MV-4-11 (cell line): ENCODE measurements at places on chromosomes 5 and 9.

- DNase-seq = no peak
These were observed 735.2 kb downstream of the TLR4 start for GRCh38 chr9:118439441-118439840.

GRCh38 chr9:96052686-96053085 is 177.2 kb downstream of the ERCC6L2 start:
- DNase-seq = no peak

DNA sequence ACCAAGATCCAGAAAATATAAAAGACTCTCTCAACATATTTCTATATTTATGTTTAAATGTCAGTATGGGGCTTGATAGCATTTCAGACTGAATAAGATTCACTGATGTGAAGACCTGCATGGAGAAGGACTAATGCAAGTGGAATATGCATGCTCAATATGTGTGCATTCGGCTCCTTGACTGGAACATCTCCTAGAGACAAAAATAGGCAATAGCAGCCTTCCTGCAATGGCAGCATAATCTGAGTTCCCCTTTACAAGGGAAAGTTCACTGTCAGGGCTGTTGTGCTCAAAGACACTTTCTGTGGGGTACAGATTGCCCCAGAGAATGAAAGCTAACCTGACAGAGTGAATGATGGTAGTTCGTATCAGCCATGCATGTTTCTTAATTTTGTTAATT is 42.4 kb downstream of the STARD4 start:
- peak; percentile 26 for DNase-seq

DNA sequence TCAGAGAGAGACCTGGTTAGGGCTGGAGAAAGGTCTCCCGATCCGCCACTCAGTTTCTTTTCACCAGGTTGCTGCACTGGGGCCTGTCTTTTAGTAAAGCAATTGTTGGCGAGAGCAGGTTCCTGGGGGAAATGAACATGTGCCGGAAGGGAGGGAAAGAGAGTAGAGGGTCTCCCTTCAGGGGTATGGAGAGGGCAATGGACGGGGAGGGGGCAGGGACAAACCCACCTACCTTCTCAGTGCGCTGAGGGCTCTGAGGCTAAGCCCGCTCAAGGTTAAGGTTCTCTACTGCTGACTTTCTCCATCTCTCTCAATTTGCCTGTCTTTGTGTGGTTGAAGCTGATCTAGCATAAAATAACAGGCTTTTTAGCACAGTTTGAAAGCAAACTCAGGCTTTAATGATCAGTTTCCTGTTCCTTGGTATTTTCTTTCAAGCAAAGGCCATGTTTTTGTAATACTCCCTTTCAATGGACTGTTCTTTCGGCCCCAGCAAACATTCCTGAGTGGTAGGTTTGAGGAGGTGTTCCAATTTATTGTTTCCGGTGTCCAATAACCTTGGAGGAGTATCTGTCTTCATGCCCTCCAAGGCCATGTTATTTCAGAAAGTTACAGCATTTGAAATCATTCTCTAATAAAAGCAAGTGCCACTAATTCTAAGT is 25.5 kb upstream of the TRAF1 start:
- DNase-seq = no peak

DNA sequence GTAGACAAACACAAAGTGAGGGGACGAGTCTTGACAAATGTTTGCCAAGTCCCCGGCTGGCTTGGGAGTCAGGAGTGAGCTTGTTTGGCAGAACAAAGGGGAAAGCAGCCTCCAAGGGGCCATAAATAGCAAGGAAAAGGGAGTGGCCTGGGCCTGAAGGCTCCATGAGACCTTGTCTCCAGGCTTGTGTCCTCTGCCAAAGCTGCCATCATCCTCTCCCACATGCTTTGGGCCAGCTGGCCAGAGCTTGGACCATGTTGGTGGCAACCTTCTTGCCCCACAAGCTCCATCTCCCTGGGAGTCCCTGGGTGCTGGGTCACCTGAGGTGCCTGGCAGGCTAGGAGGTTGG is 13.3 kb upstream of the PITX1 start:
- DNase-seq = no peak

DNA sequence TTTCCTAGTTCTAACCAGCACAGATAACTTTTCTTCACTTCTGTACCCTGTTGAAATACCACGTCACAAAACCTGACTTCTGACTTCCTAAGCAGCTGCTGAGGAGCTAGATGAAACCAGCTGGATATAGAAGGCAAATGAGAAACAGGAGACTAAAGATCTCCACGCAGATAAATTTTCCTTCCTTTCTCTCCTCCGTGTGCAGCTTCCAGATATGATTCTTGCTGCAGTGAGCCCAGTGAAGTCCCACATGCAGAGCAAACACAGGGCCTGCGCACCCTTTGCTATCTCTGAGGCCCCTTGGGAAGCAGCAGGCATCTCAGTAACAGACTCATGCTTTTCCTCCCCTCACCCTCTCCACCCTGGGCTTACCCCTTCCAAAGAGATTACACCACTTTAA is 1638.3 kb downstream of the MAT2B start:
- no peak for DNase-seq

- DNase-seq = no peak
These were observed 1.6 kb upstream of the SAR1B start for GRCh38 chr5:134634227-134634626.

DNA sequence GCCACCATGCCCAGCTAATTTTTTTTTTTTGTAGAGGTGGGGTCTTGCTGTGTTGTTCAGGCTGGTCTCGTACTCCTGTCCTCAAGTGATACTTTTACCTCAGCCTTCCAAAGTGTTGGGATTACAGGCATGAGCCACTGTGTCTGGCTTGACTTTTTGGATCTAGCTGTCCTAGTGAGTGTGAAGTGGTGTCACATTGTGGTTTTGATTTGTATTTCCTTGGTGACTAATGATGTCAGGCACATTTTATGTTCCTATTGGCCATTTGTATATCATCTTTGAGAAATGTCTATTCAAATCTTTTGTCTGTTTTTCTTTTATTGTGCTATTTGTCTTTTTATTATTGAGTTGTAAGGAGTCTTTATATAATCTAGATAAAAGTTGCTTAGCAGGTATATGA is 53.5 kb upstream of the MCCC2 start:
- DNase-seq = peak; percentile 31

- DNase-seq = peak; percentile 73
These were observed 2.9 kb upstream of the RBM22 start for GRCh38 chr5:150703762-150704161.

DNA sequence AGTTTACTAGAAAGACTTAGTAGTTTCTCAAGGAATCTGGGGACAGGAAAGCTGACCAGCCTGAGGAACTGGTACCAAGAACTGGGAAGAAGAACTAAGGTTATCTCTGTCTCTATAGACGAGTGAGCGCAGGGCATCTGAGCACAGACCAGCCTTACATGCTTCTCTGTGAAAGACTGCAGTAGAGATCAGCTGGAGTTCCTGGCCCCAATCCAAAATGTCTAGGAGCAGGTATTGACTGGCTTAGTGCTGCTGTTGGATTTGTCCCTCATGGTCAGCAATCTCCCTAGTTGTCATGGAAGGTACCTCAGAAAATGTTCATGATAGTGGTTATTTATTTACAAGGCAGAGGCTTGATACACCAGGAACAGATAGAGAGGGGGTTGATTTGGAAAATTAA is 13.3 kb downstream of the NUP214 start:
- DNase-seq = no peak

- no peak for DNase-seq
These were observed 411.6 kb downstream of the BNC2 start for GRCh38 chr9:16458696-16459420.

DNA sequence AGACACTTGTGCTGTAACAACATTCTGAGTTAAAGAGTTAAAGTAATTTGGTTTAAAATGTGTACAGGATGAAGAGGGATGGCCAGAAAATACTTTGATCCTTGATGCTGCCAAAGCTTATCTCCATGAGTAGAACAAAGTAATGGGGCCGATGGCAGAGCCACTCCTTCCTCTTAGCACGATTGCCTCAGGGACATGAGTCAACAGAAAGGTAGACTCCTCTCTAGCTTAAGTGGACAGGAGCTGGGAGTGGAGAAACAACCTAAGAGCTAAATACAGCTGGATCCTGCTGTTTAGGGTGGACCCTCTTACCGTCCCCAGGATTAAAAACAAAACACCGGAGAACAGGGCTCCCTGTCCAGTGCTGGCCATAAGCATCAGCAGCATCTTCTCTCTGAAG is 267.3 kb downstream of the IRX1 start:
- DNase-seq = no peak

DNA sequence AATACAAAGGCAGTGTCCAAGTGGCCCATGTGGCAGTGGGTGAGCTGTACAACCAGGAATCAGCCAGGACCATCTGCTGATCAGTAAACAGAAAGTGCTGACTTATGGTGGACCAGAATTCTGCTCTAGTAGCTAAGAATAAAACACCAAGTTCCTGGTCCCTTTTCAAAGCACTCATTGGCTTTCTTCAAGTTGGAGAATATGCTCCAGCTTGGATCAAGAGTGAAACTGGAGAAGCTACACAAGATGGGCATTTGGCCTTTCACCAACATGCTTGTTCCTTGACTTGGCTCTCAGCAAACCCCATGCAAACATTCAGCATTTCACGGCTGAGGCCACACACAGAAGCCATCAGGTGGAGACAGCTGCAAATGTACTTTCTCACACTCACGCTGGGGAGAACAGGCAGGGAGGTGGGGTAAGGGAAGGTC is 32.1 kb downstream of the MARCHF3 start:
- DNase-seq = no peak

DNA sequence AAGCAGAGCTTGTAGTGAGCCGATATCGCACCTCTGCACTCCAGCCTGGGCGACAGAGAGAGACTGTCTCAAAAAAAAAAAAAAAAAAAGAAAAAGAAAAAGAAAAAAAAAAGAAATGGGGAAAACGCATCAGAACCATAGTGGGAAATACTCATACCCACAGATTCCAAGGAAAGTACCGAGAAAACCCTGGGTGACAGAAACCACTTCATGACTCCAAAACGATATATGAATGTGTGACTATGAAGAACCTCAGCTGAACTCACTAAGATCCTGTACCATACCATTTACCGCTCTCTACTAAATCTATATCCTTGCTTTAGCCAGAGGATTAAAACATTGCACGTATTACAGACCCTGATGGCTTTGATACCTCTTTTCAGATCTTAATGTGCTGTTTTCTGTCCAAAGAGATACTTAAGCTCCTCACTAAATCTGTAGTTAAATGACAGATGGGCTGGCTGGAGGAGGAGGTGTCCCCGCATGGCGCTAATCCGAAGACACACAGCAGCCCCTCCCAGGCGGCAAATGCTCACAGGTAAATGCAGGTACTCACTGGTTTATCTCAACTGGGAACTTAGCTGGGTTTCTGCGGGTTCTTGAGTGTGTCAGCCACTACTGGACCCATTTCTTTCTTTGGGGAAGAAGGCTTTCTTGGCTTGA is 2.8 kb downstream of the LPCAT1 start:
- no peak for DNase-seq

GRCh38 chr5:139644001-139644456 is 4.1 kb upstream of the CXXC5 start:
- DNase-seq = no peak

DNA sequence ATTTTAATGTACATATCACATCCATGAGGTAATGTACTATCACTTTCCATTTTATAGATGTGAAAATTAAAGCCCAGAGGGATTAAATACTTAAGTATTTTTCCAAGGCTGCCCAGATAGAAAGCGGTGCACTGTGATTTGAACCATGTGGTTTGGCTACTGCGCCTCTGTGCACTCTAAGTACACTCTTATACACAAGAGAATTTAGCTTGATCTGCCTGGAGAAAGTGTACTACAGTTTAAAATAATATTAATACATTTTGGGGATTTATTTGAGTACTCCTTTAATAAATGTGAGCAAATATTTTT is 360.4 kb upstream of the ACTBL2 start:
- no peak for DNase-seq

GRCh38 chr5:81909677-81910076 is 62.1 kb upstream of the ATG10 start:
- peak; percentile 88 for DNase-seq

DNA sequence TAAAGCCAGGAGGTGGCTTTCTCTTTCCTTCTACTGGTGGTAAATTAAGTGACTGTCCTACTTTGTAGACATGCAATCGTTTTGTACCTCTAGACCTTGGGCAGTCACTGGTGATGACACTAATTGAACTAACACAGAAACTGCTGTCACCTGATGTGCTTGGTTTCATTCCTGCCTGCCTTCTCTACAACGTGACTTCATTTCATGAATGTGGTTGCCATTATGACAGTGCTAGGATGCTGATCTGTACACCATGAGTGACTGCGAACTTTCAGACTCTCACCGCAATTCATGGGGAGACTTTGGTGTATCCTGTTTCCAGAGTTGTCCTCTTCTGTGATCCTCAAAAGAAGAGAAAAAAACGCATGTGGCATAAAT is 47.5 kb downstream of the UBE2QL1 start:
- DNase-seq = no peak

DNA sequence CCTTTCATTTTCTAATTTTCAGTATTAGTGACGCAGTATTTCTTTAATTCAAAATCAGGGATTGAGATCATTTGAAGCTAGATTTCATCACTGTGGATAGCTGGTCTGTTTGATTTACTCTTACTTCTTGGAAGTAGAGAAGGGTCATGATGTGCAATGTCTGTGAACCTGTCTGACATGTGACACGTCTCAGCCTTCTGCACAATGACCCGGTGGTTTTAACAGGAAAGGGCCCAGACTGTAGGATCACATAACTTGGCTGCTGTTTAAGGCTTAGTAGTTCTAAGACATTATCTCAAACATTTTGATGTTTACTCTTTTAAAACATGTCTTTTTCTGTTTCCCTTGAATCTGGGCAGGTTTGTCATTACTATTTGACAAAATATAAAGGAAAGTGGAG is 823.3 kb upstream of the NUDT12 start:
- DNase-seq = no peak

- no peak for DNase-seq
These were observed 30.4 kb downstream of the NR3C1 start for GRCh38 chr5:143373076-143373475.

DNA sequence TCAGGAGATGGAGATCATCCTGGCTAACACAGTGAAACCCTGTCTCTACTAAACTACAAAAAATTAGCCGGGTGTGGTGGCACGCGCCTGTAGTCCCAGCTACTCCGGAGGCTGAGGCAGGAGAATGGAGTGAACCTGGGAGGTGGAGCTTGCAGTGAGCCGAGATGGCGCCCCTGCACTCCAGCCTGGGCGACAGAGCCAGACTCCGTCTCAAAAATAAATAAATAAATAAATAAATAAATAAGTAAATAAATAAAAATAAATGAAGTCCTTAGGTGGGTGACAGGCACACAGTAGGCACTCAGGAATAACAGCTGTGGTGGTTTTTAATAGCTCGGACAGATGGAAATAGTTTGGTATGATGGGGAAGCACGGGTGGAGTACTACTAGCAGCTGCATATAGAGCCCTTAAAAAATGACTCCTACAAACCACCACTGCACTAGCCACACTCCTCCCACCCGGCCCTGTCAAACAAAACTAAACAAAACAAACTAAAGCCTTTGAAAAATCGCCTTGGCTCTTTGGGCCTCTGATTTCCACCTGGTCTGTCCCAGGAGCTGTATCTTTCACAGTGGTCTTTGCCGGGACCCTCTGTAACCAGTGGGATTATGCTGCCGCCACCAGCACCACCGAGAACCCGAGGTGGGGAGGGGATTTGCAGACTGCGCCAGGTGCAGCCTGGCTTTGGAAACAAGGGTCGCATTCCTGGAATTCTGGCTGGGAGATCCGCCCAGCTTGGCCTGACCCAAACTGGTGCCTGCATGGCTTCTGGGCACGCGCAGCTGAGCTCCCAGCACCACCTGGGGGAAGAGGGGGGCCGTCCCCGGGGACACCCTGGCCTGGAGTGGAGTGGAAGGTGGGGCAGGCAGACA is 5.1 kb upstream of the WDR5 start:
- DNase-seq = no peak

GRCh38 chr5:150710165-150710564 is 9.3 kb upstream of the RBM22 start:
- no peak for DNase-seq

GRCh38 chr5:17430241-17430640 is 67.8 kb upstream of the TAF11L2 start:
- DNase-seq = no peak
